ENCODE measurements at places on chromosomes 12 and 14.

DNA sequence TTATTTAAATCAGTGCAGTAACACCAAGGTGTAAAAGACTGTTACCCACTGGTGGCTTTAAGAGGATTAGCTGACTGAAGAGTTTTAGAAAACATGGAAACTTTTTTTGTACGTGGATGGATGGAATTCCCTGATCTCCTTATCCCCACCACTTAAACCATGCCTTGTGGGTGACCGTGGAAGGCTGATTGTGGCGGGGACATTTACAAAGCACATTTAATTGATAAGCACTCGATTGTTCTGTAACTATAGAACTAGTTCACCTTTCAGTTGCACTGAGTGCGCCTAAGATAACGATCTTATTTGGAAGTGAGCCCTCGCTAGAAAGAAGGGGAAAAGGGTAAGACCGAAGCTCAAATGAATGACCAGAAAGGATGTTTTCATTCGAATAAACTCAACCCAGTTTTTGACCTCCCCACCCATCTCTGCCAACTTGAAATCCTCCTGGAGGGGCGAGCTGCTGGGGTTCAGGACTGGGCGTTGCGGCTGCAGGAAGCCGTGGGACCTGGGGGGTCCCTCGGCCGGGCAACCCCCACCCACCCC lies 688 bp upstream of the RASSF3 start:
- DNase-seq: peak; percentile 77

DNA sequence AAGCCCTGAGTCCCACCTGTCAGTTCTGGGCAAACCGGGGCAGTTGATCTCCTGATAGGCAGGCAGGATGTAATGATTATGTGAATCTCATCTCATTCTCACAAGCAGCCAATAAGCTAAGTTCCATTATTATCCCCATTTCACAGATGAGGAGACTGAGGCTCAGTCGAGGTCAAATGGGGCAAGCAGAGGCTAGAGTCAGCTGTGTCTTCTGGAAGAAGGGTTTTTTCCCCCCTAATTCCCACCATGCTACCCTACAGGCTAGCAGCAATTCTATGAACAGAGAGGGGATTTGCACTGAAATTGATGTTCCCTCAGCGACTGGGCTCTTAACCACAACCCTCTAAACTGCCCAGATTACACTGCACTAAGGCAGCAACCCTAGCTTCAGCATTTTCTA lies 93.8 kb upstream of the MAP1LC3B2 start:
- no peak for DNase-seq

- DNase-seq: no peak
Measured at GRCh38 chr12:55829967-55830600, 697 bp upstream of the DNAJC14 start.

- no peak for DNase-seq
Measured at GRCh38 chr12:8628731-8629130, 16.1 kb upstream of the AICDA start.

DNA sequence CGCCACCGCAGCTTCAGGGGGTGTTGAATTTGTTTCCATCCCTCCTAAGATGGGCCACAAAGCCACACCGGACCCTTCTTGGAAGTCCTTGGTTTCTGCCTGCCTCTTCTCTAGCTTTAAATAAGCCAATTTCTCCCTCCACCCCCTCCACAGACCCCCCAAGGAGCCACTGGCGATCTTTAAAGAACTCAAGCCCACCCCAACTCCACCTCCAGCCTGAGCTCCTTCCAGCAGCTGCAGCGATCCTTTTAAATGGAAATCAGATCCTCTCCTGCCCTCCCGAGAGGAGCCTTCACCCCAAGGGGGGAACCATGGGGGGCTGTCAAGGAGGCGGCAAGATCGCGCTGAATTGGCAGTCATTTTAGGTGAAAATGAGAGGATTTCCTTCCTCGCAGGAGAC lies 133.1 kb downstream of the NCOR2 start:
- DNase-seq: no peak

DNA sequence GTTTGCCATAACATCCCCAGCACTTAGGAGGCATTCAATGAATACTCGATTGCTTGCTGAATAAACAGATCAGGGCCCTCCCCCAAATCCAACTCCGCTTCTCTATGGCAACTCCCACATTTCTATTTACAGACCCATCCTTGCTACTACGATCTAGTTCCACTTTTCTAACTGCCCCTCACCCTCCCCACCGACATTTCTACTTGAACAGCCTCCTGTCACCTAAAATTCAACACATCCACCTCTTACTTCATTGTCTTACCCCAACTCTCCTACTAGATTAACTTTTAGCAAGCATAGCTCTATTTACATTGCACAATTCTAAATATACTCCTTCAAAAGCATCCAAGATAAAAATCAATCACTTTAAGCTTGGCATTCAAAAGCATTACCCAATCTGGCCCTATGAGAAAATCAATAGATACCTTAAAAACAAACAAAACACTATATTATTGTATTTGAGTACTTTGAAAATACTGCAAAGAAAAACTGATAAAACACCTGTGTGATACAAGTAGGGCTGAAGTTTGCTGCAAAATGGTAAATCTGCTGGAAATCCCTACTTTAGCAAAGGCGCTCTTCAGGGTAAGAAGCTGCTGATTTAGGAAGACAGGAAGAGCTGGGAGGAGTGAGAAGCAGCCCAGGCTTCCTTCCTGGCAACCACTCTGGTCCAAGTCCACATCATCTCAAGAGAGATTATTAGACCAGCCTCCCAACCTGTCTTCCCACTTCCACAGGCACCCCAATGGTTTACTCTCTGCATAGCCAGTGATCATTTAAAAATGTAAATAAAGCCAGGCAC lies 96.4 kb downstream of the HECTD4 start:
- DNase-seq: no peak

GRCh38 chr14:64062381-64063115 lies 209.7 kb downstream of the SYNE2 start:
- peak; percentile 17 for DNase-seq

DNA sequence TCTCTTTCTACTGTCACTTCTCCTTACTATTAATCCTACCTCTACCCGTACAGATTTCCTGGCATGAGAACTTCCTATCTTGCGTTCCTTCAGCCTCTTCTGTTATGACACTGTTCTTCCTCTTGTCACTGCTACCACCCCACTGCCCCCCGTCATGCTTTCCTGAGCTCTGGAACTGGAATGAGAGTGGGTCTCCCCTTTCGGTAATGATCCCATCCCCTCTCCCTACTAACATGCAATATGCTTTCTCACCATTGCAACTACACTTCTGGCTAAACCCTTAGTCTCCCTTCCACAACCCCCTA lies 4.9 kb upstream of the AP1G2 start:
- DNase-seq: no peak

Data from eye (tissue), 1 donor.